ENCODE measurements at places on chromosomes 7 and 10. TPM values are rescaled to one million over a fixed set of nuclear protein-coding genes. Genes with fewer than 3 reads are reported as not detected.

Gene ST8SIA6
- not detected for total RNA-seq

Gene AUTS2
- total RNA-seq, result 3.2 TPM

Gene KIAA1549
- total RNA-seq, result 1.3 TPM

Gene PRKAR2B
- total RNA-seq, result 0.54 TPM

Gene HHEX
- total RNA-seq, result 3.1 TPM

Measured in cardiac atrium fibroblast (primary cell).